ENCODE measurements at places on chromosomes 5 and 9.

GRCh38 chr5:85320495-85320894 is 935.8 kb upstream of the EDIL3 start:
- no peak for DNase-seq

GRCh38 chr9:88738709-88739108 is 203.7 kb downstream of the NXNL2 start:
- no peak for DNase-seq

DNA sequence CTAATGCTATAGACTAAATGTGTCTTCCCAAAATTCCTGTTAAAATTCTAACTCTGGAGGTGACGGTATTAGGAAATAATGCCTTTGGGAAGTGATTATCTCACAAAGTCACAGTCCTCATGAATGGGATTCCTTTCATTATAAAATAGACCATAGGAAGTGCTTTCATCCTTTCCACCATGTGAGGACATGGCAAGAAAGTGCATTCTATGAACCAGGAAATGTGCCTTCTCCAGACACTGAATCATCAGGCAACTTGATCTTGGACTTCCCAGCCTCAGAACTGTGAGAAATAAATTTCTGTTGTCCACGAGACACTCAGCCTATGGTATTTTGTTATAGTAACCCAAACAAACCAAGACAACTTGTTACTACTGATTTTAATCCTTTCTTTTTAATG is 582.4 kb upstream of the C9orf72 start:
- DNase-seq = no peak

DNA sequence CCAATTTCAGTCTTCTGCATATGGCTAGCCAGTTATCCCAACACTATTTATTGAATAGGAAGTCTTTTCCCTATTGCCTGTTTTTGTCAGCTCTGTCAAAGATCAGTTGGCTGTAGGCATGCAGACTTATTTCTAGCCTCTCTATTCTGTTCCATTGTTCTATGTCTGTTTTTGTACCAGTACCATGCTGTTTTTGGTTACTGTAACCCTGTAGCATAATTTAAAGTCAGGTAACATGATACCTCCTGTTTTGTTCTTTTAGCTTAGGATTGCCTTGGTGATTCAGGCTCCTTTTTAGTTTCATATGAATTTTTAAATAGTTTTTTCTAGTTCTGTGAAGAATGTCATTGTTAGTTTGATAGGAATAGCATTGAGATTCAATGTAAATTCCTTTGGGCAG is 104.9 kb upstream of the SLCO6A1 start:
- DNase-seq = no peak

GRCh38 chr9:99820685-99821395 is 845 bp upstream of the NR4A3 start:
- DNase-seq = peak; percentile 56

DNA sequence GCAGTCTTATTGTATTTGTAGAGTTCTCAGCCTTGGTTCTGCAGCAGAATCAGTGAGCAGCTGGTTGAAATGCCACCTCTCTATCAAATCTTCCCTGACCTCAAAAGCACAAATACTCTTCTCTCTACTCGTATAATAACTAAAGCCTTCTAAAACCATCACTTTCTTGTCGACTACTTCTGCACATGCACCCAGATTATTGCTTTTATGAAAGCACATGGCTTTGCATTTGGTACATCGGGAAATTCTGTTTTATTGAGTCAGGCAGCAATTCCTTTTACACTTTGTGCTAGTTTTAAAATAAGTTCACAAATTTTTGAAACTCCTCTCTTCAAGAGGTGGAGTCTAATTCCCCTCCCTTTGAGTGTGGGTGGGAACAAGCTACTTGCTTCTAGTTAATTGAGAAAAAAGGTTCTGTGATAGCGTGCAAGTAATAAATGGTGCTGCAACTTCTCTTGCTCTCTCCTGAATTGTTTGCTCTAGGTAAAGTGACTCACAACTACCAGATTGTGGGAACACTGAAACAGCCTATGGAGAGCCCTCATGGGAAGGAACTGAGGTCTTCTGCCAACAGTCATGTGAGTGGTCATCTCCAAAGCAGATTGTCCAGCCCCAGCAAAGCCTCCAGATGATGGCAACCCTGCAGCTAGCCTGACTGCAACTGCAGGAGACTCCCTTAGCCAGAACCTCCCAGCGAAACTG is 66.0 kb upstream of the TAF1L start:
- DNase-seq = no peak

- peak; percentile 51 for DNase-seq
These were observed 246.5 kb downstream of the PTPRD start for GRCh38 chr9:10366171-10366779.

- DNase-seq = no peak
These were observed 110.2 kb downstream of the MLLT3 start for GRCh38 chr9:20512106-20512505.

DNA sequence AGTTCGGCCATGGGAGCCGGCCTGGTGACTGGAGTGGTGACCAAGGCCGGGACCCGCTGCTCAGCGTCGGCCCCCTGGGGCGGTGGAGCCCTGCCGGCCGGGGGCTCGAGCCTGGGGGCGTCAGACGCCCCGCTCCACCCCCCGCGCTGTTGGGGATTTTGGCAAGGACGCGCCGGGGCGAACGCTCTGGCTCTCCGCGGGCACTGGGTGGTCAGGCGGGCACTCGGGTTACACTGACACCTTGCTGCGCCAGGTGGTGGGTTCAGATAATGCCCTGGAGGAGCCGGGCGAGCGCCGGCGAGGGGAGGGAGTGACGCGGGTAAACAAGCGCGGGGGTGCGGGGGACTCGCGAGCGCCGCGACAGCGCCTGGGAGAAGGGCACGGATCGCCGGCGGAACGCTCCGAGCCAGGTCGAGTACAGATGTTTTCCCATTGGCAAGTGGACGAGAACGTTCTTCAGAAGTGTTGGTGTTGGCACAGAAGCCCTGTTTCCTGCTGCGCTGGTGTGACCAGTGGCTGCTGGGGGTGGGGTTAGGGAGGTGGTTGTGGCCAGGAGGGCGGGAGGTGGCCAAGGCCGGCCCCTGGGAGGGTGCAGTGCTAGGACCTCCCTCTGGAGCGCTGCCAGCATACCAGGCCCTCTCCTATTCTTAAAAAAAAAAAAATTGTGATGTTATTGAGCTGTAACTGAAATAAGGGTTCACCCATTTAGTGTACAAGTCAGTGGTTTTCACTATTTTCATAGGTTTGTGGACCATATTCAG is 773 bp downstream of the SQSTM1 start:
- DNase-seq = peak; percentile 90

DNA sequence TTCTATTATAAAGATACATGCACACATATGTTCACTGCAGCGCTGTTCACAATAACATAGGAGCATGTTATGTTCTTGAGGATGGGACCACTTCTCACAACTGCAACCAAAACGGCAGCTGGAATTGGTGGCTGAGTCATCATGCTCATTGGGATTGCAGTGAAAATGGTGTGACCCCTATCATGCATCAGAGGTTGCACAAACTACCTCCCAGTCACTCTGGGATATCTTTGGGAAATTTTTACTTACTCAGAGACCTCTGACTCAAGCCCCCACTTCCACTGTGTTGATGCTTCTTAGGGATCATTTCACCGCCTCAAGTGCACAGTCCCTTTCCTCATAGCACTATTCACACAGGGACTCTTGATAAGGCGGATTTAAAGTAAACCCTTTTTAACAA is 474.1 kb downstream of the BNC2 start:
- no peak for DNase-seq

- DNase-seq = no peak
These were observed 16.3 kb downstream of the KLF9 start for GRCh38 chr9:70398145-70398556.

GRCh38 chr5:136035837-136036236 is 7.0 kb downstream of the TGFBI start:
- DNase-seq = no peak

DNA sequence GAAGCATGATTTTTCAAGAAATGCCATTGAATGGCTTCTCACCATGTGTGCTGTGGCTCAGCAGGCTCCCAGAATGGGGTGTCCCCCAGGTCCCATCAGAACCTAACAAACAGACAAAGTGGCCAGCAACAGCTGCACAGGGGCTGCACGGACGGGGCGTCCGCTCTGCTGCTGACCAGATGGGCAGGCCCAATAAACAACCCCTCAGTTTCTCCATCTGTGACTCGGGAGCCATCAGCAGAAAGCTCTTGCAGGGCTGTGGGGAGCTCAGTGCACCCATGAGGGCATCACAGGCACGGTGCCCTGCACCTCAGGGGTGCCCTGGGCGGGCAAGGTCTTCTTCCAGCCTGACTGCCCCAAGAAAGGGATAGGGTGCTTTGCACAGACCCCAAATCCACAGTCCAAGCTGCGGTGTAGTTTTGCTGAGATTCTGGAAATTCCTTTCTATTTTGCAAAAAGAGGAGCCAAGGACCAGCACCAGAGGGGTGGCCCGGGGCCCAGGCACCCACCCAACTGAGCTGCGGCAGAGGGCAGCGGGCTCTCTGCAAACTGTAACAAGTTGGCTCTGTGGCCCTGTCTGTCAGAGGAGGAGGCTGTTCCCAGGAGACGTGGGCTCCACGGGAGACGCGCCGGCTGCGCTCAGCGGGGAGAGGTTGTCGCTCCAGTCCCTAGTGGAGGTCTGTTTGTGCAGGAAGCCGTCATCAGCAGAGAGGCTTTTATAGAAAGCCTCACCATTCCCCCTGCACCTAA is 138.7 kb upstream of the PPP1R26 start:
- no peak for DNase-seq

GRCh38 chr9:38681747-38682227 is 38.1 kb downstream of the FAM240B start:
- no peak for DNase-seq

GRCh38 chr9:106482733-106483132 is 380.2 kb upstream of the ZNF462 start:
- DNase-seq = no peak

DNA sequence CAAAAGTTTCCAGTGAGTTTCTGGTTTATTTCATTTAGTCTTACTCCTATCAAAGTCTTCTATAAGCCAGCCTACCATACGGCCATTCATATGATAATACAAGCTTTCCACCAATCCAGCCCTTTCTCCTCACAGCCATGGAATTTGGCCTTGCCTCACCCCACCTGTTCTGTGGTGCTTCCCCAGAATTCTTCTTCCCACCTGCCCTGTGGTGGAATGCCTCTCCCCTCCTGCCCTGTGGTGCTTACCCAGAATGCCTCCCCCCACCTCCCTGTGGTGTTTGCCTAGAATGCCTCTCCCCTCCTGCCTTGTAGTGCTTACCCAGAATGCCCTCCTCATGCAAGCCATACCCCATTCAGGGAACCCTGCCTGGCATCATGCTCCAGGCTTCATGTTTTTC is 90.3 kb upstream of the APC start:
- DNase-seq = no peak

- no peak for DNase-seq
These were observed 138.5 kb upstream of the TYRP1 start for GRCh38 chr9:12554636-12555035.

DNA sequence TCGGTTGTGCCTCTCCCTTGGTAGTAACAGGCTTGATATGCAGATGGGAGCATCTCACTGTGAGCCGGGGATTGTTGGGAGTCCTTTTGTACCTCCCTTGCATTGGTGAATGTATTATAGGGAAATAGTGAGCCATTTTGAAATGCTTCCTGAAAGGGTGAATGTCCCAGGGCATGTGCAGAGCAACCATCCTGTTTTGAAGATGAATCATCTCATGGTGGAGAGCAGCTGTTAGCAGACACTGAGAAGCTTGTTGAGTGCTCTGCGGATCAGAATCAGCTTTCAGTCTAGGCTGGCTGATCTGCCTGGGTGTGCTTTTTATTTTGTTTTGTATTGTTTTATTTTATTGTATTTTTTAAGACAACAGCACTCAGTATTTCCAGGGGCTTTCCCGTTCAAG is 29.7 kb downstream of the SLC36A1 start:
- no peak for DNase-seq

GRCh38 chr5:37208883-37209797 is 40.0 kb downstream of the CPLANE1 start:
- no peak for DNase-seq

DNA sequence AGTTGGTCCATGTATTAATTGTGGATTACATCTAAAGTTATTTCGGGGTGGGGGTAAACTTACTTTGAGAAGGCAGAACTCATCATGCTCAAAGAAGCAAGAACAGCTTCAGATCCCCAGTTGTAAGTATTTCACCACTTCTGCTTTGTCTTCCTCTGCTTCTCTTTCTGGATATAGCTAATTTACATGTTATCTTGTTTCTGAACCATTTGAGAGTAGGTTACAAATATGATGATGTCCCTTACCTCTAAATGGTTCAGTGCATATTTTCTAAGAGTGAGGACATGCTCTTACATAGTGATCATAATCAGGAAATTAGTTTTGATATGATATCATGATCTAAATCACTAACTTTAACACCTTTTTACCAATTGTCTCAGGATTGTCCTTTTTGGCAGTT is 11.9 kb downstream of the TRIO start:
- DNase-seq = no peak

GRCh38 chr9:78547831-78548230 is 250.9 kb downstream of the PSAT1 start:
- no peak for DNase-seq

DNA sequence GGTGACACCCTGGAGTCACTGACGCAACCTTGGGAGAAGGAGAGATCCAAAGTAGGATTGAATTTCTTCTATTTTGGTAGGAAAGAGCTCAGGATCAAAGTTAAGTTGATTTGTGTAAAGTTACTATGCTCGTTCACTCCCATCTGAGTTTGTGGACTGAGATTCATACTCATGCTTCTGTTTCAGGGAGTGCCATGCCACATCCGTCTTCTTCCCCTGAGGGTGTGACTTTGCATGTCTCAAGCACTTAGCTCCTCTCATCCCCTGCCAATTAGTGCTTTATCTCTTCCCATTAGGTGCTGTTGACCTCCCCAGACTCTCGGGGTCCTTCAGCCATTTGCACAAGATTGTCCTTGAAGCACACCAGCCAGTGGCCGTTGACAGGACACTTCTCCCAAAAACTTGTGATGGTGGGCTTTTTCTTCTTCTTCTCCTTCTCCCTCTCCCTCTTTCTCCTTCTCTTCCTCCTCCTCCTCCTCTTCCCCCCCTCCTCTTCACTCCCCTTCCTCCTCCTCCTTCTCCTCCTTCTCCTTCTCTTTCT is 232.2 kb upstream of the KLF4 start:
- DNase-seq = no peak

DNA sequence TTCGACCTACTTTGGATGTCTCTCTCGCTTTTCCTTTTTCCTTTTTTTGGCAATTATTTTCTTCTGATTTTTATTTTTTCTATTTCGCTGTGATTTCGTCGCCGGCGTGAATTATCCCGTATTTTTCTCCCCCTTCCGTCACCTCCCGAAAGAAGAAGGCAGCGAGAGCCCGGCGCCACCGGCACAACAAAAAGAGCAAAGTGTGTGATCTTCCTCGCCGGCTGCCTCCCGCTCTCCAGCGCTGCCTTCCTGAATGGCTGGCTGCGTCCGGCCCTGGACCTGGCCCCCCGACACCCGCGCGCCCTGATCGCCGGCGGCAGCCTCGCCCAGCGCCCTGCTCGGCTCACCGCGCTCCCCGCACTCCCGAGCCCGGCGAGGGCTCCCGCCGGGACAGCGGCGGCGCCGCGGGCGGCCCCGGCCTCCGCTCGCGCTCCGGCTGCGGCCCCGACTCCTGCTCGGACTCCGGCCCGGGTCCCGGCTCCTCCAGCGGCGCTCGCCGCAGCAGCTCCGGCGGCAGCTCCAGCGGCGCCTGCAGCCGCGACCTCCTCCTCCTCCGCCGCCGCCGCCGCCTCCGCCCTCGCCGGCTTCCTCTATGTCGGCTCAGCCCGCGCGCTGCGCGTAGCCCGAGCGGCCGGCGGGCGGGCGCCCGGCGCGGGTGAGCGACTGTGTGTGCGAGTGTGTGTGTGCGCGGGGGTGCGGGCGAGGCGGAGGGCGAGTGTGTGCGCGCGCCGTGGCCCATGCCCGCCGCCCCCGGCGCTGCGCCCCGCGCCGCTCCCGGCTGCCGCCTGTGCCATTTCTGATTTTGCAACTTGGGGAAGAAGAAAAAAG is 960 bp downstream of the NR2F1 start:
- DNase-seq = no peak

- peak; percentile 30 for DNase-seq
These were observed 559 bp downstream of the SPAG8 start for GRCh38 chr9:35811381-35812024.
